ENCODE measurements at places on chromosomes 11 and 22.

GRCh38 chr11:111663820-111664219, 61.6 kb downstream of the SIK2 start:
- DNase-seq, result no peak

DNA sequence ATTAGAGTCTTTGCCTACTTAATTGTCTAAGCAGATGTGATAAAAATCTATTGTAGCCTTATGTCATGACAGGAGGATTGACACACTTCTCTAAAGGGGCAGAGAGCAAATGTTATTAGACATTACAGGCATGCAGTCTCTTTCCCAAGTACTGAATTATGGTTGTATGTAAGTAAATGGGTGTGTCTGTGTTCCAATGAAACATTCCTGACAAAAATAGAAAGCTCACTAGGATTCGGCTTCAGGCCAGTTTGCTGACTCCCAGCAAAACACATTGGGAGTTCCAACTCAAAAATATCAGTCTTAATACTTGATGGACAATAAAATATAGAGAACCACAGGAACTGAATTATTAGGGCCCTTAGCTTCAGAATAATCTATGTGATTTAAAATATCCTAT, 1480.4 kb downstream of the FAM181B start:
- no peak for DNase-seq

DNA sequence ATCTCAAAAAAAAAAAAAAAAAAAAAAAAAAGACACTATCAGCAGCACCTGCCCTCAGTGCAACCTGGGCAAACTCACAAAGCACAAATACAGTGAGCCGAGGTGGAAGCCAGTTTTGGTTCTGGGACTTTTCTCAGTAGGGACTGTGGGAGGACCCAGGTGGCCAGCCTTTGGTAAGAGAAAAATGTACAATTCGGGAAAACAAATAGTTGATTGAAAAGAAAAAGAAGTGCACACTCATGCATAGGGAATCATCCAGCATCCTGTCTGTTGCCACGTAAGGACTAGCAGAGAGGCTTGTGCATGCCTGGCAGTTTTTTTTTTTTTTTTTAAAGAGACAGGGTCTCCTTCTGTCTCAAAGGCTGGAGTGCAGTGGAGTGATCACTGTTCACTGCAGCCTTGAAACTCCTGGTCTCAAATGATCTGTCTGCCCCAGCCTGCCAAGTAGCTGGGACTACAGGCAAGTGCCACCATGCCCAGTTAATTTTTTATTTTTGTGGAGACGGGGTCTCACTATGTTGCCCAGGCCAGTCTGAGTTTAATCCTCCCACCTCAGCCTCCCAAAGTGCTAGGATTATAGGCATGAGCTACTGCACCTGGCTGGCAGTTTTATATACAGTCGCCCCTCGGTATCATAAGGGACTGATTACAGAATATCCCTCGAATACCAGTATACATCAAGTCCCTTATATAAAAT, 36.7 kb downstream of the TPST2 start:
- no peak for DNase-seq

DNA sequence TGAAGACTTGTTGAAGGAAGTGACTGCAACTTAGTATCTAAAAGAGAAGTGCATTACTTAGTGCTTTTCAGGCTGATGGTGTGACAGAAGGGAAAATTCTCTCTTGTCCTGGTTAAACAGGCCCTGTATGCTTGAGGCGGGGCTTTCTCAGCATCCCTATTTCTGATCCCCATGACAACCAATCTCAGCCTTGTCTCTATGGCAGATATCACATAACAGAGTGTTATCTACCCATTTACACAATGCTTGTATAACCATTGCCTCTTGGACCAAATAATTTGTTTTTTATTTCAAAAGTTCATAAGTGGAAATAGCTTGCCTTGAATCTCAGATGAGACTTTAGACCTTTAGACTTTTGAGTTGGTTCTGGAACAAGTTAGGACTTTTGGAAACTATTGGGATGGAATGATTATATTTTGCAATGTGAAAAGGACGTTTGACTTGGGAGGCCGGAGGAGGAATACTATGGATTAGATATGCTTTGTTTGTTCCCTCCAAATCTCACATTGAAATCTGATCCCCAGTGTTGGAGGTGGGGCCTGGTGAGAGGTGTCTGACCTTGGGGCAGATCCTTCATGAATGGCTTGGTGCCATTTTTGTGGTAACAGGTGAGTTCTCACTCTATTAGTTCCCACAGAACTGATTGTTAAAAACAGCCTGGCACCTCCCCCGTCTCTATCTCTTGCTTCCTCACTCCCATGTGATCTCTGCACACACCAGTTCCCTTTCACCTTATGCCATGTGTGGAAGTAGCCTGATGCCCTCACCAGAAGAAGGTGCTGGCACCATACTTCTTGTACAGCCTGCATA, 3.1 kb upstream of the GLYAT start:
- DNase-seq, result no peak

DNA sequence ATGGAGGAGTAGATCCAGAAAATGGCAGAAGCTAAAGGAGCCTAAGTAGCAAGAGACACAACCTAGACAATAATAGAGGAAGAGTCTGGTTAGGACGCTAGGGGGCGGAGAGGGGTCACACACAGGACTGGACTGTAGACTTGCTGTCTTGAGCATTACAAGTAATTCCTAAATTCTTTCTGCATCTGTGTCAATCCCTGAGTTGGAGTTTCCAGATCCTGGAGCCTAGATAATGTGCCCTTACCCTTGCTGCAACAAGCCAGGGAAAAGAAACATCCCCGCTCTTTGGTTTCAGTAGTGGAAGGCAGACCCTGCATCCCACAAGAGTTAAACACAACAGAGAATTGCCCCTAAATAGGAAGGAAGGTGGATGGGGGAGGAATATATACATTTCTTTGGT, 14.9 kb upstream of the CCDC73 start:
- DNase-seq, result peak; percentile 44

- no peak for DNase-seq
These were observed 594.1 kb downstream of the BRD1 start for GRCh38 chr22:49233507-49234100.

- peak; percentile 46 for DNase-seq
These were observed 11.5 kb downstream of the PARVG start for GRCh38 chr22:44192098-44192815.

DNA sequence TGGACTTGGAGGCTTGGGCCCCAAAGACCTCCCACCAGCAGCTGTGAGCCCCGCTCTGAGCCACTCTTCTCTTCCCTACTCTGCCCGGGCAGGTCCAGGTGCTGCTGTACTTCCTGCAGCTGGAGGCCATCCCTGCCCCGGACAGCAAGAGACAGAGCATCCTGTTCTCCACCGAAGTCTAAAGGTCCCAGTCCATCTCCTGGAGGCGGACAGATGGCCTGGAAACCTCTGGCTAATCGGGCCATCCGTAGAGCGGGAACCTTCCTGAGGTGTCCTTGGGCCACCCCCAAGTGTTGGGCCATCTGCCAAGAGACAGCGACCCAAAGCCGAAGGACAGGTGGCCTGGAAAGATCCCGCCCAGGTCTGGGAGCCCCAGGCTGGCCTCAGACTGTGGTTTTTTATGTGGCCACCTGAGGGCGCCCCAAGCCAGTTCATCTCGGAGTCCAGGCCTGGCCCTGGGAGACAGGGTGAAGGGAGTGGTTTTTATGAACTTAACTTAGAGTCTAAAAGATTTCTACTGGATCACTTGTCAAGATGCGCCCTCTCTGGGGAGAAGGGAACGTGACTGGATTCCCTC, 135.1 kb downstream of the BCR start:
- DNase-seq, result peak; percentile 15

DNA sequence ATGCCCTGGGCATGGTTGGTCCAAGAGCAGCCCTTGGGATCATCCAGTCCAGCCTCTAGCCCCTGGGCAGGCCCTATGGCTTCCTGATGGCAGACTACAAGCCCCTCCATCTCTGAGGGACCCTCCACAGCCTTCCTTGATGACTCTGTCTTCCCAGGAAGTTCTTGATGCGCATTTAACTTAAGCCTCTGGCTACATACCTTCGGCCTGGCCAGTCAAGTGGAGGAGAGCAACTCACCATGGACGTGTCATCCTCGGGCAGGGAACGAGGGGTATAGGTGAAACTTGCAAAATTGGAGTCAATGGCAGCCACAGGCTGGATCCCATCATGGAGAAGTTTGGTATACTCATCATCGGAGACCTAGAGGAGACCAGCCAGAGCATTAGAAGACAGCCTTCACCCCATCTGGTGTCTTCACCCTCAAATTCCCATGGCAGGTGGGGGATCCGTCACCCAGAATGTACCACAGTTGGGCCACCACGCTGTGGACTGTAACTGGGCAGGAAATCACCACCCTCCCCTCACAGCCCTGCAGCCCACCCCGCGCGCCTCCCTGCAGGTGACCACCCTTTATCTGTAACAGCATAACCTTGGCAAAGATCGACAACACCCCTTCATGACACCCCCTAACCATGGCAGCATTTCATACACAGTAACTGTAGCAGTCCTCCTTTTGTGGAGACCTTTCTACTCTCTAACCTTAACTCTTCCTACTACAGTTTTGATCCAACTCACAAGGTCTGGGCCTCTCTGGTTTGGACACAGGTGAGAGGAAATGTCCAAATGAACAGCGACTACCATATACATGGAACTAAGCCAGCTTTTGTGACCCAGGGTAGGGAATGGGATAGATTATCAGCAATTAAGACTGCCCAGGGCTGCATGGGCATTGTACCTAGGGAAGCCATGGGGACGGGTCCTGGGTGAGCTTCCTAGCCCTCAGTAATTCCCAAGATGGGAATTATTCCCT, 91.7 kb downstream of the PDE2A start:
- no peak for DNase-seq

- DNase-seq, result no peak
These were observed 64.1 kb upstream of the BID start for GRCh38 chr22:17838180-17838865.

DNA sequence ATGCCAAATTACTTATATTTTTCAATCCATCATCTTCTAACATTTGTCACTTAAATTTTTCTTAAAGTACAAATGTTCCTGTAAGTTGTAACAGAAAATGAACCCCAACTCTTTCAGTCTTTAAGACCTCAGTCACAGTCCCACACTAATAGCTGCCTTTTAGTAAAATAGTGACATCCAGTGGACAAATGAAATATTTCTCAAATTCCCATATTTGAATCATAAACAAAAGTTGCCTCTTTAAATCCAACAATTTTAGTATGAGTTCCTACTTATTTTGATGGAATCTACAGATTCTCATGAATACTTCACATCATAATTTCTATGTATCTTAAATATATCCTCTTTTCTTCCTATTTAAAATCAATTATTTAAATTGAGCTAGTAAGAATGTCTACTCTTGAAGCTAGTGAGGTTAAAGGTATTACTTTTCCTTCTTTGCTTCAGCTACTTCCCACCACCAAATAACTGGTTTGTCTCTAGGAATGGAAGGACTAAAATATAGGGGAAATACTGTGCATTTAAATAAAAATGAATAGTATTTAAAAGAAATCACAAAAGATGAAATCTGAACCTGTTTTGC, 9.2 kb downstream of the LIN7C start:
- peak; percentile 57 for DNase-seq

DNA sequence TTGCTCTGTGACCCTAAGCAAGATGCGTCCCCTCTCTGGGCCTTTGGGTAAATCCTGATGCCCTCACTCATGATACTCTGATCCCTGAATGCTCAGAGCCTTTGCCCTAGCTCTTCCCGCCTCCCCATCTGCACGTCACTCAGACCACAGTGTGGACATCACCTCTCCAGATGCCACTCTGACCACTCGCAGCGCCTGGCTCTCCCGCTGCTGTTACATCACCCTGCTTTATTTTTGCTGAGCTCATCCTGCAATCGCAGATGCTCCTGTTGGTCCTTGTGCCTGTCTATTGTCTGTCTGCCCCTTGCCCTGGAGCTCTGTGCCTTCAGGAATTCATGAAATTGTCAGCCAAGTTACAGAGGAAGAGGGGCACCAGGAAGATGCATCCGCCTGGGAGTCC, 5.5 kb downstream of the OSM start:
- DNase-seq, result no peak

- no peak for DNase-seq
These were observed 31.8 kb upstream of the CELSR1 start for GRCh38 chr22:46569055-46569847.

Data from hematopoietic multipotent progenitor cell treated with erythropoietin and hydrocortisone succinate and interleukin-3 and kit ligand, for 15 days (in vitro differentiated cells).